ENCODE measurements at places on chromosomes 7 and 10.

- DNase-seq: no peak
Measured at GRCh38 chr10:110789604-110790433, 81.9 kb upstream of the PDCD4 start.

DNA sequence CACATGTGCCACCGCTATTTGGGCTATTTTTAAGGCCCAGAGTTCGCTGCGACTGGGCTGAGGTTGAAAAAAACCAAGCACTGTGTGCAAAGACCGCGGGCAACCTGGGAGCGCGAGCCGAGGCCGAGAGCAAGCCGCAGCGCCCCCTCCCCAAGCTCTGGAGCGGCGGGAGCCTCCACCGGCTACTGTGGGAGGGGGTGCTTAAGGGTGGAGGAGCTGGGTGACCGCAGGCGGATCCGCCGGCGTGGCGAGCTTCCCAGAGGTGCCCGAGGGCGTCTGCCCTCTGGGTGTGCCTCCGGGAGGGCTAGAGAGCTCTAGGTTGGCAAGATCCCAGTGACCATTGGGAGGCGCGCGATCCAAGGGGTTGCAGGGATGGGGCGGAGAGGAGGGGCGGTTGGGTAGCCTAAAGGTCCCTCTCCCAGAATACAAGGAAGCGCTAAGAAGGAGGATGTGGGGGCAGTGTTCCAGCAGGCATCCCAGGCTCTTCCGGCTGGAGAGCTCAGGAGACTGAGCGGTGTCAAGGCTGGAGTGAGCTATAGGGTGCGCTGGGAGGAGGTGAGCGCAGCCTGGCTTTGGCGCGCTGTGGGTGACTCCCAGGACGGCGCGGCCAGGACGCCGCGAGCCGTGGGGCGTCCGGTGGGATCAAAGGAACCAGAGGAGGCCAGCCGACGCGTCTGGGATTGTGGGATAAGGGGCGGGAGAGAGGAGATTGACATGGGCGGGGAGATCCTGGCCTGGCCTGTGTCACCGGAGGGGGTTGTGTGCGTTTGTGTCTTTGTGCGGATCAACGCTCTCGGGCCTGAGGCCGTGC is 8.0 kb downstream of the DLX5 start:
- no peak for DNase-seq

GRCh38 chr7:88115258-88115796 is 104.5 kb downstream of the SRI start:
- DNase-seq: no peak

DNA sequence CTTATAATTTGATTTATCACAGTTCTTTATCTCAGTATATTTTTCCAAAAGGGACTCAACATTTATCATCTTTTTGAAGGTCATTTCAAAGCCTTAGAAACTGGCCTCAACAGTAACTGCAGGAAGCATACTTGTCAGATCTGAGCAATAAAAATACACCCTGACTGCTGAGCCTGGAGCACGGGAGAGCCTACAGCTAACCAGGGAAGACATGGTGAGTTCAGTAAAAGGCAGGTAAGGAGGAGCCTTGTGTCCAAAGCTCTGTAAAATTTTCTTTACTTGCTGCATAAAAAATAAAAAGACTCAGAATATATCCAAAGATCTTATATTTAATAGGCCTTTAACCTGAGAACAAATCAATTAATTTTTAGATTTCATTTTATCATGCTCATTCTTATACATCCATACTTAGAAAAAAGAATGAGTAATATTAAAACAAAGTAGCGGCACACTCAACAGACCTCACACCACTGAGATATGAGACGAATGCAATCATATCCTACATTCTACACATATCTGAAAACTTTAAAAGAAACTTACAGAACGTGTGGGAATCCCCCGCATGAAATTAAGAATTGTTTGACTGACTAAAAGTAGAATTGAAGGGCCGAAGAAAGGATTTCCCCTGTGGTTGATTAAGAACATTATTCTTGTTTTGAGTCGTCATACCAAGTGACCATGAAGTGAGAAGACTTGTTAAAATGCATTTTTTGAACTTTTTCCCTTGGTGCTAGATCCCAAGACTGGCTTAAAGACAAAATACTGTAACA is 296.4 kb upstream of the MKLN1 start:
- no peak for DNase-seq

GRCh38 chr7:50664461-50664922 is 99.3 kb upstream of the DDC start:
- DNase-seq: no peak

DNA sequence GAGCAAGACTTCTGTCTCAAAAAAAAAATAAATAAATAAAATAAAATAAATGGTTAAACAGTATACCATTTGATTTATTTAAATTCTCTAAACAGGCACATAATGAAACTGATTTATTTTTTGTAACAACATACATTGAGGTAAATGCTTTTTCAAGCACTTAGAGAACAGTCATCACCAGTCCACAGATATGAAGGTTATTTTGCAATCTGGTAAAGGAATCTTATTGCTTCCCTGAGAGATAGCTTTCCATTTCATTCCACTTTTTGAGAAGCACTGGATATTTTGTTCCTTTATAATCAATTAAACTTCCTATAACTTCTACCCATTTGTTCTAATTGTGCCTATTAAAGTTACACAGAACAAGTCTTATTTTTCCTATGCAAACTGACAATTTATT is 5.2 kb downstream of the CEP55 start:
- DNase-seq: no peak

- no peak for DNase-seq
Measured at GRCh38 chr7:6007386-6007785, 1.5 kb downstream of the PMS2 start.

- no peak for DNase-seq
Measured at GRCh38 chr10:12980102-12980661, 21.3 kb downstream of the CCDC3 start.

DNA sequence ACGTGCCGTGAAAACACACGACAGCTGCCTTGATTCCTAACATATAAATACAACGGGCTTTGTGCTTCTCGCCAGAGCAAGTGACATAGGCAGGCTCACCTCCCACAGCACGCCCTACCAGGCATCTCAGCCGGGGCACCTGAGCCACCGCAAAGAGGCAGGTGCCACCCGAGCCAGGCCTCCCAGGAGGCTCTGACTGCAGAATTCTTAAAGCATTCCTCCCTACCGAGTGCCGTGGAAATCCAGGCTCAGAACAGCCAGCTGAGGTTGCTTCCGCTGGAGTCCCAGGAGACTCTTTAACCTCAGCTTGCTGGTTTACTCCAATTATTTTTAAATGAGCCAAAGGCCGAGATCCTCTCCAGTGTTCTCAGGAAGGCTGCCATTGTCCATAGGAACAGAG is 206.5 kb downstream of the USP6NL start:
- DNase-seq: no peak

DNA sequence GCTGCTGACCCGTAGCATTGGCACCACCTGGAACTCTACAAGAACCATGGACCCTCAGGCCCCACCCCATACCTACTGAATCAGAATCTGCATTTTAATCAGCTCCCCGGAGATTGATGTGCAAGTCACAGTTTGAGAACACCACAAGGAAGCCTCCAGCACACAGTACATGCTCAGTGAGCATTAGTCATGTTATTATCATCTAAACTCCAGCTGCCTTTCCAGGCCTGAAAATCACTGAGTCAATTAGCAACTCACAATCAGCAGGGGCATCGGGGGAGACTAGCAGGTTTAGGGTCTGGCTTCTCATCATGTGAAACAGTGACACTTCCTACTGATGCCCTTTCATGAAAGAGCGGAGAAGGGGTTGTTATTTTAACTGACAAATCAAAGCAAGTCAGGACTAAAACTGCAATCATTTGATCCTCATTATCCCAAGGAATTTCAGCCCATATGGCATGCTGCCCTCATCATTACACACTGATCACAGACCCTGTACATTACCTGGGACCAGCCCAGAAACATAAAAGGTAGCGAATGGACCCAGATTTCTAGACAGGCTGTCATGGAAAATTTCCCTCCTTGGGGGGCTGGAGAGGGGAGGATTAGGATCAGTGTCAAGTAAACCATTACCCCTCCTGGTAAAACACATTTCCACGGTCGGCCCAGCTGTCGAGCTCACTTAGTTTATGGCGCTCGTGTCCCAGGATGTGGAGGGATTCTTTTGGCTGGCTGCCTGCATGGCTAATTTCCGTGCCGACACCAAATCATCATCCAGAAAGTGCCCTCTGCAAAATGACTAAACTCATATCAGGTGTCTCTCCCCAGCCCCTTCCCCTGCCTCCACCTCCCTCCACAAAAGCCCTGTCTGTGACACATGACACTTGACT is 122.8 kb downstream of the PRLHR start:
- no peak for DNase-seq

DNA sequence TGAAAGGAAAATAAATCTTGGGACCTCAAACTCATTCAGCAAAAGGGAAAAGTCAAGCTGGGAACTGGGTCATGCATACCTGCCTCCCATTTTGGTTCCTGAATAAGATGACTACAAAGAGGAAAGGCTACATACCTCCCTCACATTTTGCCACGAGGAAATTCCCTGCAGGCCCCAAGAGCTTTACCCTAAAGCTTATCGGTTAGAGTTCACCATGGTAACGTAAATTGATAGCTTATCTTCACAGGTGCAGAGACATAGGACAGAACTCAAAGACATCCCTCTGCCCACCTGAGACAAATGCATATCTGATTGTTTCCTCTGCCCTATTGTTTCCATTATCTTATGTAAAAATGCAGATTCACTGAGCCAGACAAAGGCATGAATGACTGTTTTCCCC is 31.5 kb upstream of the GRB10 start:
- DNase-seq: no peak

DNA sequence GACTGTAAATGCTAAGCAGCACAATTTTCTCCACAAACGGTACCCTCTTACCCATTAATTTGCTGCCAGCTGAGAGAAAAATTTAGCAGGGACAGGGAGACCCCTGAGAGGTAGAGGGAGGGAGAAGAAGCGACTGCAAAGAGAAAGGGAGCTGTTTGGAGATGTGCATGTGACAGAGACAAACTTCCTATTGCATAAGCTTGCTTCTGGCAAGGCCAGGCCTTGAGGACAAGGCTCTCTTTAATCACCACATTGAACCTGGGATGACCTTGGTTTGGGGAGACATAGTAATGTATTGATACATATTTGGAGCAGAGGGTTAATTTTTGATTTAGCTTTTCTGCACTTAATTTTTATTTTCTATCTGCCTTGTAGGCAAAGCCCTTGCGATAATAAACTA is 31.1 kb upstream of the HIBADH start:
- DNase-seq: no peak

DNA sequence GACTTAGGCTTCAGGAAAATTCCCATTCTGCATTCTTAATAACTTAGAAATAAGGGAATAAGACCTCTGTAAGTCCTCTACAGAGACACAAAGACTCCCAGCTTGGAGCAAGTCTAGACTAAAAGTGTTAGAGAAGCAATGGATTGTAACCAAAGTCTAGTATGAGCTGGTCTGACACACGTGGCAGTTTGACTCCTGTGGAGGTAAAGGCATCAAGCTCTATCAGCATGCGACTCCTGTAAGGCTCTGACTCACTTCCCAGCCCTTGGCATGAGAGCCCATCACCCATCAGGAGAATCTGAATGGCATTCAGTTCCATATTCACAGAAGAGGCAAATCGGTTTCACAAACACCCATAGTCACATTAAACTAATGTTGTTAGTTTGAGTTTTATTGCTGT is 4.4 kb upstream of the VSTM4 start:
- no peak for DNase-seq

GRCh38 chr10:75959912-75960311 is 528.5 kb downstream of the LRMDA start:
- no peak for DNase-seq

DNA sequence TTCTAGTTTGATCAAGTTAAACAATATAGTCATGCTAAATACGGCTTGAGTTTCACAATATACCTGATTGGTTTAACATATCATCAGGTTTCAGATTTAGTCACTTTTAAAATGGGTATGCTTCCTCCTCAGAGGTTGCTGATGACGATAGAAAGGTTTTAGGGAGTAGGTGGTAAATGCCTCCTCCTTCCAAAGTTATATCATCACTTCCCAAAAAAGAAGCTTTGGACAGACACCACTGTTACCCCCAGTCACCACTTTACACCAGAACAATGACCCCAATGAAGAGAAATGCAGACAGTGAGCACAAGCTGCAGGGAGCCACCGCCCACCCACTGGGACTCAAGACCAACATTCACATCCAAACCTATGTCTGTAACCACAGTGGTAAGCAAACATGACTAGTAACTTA is 244.6 kb downstream of the SORCS1 start:
- no peak for DNase-seq

DNA sequence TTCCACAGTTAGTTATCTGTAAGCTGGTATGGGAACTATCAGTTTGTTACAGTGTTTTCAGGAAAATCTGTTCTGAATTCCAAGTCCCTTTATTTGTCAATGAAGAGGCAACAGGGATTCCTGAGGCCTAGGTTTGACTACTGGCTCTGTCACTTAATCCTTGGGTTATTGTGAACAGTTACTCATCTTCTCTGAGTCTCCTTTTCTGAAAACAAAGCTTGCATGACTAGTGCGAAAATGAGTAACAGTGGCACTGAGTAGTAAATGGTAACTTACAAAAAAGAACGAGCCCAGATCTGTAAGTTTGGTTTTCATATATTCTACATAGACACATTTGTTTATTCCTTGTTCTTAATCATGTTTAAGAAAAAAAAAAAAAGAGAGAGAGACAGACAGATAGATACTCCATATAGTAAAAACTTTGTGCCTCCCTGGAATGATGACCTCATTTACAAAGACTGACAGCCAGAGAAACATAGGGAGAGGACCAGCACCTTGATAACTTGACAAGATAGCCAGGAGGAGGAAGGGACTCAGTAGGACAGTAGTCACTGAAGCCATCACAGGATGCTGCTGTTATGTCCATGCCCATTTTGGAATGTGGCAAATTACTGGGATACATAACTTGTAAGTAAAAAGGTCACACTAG is 1.9 kb downstream of the MRPS33 start:
- no peak for DNase-seq

- no peak for DNase-seq
Measured at GRCh38 chr10:84845628-84846261, 517.4 kb downstream of the CCSER2 start.

- no peak for DNase-seq
Measured at GRCh38 chr10:122126763-122127659, 138.0 kb downstream of the TACC2 start.

DNA sequence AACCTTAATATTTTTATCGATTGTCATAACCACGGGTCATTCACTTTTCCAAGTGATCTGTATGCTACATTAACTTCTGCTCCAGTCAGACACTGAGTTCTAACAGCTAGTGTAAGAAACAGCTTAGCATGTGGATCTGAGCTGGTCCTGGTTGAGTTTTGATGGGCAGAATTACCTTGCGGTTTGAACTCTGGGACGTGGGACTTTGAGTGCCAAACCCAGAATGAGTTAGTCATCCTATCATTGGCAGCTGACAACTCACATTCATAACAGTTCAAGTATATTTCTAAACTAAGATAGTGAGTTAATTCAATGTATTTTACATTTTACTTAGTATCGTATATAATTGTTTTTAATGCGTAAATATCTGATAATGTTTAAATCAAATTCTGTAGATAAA is 43.2 kb downstream of the C7orf33 start:
- DNase-seq: no peak

Measured in stimulated activated CD4-positive, alpha-beta T cell treated with anti-CD3 and anti-CD28 coated beads, Interleukin-12 subunit alpha, Interleukin-12 subunit beta, amount 100 ng/mL, for 24 hours (primary cell).